ENCODE measurements at places on chromosomes 13 and 19.

GRCh38 chr13:73721571-73721970, 412.6 kb downstream of the KLF12 start:
- no peak for DNase-seq

- no peak for DNase-seq
These were observed 111.9 kb downstream of the DIAPH3 start for GRCh38 chr13:60051754-60052285.

GRCh38 chr19:1648920-1649541, 3.4 kb downstream of the TCF3 start:
- no peak for DNase-seq

DNA sequence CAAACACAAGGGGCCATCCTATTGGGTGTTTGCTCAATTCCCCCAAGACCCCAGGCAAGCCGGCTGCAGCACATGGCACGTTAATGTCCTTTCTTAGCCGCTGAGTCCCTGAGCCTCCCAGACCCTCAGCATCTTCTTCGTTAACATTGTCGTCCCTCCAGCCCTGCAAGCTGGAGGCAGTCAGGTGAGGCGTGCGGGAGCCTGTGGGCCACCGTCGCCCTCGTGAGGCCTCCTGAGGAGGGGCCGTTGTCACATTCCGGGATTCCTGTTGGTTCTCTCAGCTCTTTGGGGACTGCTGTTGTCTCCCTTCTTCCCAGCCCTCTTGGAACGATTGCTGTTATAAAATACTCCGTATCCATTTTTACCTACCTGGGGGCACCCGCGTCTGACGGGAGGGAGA, 140.6 kb downstream of the KDM4B start:
- DNase-seq, result no peak

- DNase-seq, result no peak
These were observed 51.5 kb upstream of the USE1 start for GRCh38 chr19:17163652-17164051.

GRCh38 chr13:100304229-100304628, 215.3 kb downstream of the PCCA start:
- DNase-seq, result no peak

GRCh38 chr19:50607874-50608785, 31.6 kb downstream of the SYT3 start:
- no peak for DNase-seq

DNA sequence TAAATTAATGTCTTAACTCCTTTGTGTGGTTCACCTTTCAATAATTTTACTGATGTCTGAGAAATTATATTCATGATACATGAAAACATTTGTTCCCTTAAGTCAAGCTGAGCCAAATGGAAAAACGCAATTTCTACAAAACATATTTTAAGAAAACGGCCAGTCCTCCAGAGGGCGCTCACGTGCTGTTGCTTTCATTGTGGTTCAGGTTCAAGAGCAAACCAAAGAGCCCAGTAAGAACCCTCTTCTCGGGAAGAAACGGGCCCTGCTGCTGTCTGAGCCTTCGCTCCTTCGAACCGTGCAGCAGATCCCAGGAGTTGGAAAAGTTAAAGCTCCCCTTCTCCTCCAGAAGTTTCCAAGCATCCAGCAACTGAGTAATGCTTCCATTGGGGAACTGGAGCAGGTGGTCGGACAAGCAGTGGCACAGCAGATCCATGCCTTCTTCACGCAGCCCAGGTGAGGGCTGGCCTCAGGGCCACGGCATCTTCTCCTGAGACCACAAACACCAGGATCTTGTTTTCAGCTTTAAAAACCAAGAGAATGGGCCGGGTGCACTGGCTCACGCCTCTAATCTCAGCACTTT, 4.3 kb downstream of the FAAP24 start:
- DNase-seq, result peak; percentile 56

DNA sequence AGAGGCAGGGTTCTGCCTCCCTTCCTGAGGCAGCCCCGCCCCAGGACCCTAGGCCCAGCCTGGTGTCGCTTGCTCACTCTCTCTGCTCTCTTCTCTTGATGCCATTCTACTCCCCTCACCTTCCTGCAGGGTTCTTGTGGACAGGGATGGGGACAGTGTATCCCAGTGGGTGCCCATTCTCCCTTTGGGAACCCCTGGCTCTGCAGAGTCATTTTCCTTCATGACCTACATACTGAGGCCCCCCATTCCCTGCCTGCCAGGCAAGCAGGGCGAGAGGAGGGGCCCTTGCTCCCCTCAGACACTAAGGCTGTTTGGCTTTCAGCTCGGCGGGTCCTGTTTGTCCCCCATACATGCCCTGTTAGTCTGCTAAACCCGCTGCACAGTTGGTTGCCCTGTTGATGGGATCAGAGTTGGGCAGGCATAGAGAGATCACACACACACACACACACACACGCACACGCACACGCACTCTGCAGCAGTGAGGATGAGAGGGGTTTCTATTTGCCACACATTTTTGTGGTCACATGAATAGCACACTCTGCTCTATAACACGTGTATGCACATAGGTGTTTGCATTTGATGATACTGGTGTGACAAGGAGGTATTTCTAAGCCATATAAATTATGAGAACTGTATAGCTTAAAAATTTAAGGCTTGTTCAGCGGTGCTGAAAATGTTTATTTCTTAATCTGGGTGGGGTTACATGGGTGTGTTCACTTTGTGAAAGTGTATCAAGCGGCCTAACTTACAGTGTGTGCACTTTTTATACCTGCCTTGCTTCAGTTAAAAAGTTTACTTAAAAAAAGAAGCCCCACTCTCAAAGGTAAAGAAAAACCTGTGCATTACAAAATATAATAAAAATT, 20.3 kb downstream of the NFIX start:
- DNase-seq, result no peak

- DNase-seq, result no peak
These were observed 8.6 kb downstream of the RXFP2 start for GRCh38 chr13:31747966-31748365.

GRCh38 chr13:41306271-41307145, 4.6 kb upstream of the NAA16 start:
- no peak for DNase-seq

GRCh38 chr13:29689548-29689947, 94.1 kb upstream of the SLC7A1 start:
- DNase-seq, result no peak

DNA sequence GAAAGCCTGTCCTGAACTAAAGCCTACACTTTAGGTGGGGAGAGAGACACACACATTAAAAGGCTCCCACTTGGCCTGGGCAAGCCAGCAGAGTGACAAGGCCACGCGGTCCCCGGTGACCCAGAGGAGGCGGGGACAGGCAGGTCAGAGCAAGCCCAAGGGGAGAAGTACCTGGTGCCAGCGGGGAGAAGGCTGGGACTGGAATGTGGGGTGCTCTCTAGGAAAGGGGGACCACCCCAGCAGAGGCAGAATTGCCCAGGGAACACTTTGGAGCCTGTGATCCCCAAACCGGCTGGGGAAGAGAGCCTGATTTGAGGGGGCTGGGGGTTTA, 82.3 kb downstream of the RAB20 start:
- no peak for DNase-seq

DNA sequence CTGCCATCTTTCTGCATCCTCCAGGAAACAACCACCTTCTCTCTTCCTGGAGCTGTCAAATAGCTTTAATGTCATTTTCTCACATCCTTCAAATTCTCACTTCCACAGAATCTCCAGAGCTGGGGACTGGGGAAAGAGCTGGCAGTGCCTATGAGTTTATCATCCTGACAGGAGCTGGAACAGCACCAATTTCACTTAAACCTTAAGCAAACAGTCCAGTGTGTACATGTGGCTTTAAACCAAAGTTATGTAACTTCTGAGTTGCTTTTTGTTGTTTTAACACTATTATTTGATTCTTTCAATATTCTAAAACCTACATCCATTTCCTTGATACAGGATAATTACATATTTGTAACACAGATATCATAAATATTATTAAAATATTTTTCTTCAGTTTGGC, 331.5 kb upstream of the ARGLU1 start:
- DNase-seq, result no peak

DNA sequence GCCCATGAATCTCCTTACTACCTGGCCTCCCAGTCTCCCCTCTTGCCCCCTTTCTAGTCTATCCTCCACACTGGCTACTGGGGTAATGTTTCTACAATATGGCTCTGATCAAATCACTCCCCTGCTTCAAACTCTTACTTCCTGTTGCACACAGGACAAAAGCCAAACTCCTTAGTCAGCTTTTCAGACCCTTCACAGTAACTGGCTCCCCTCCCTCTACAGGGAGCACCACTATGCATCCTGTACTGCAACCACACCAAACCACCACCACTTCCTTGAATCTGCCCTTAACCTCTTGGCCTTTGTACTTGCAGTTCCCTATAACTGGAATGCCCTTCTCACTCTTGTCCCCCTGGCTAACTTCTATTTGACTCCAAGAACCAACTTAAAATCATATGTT, 32.2 kb downstream of the DEDD2 start:
- no peak for DNase-seq

DNA sequence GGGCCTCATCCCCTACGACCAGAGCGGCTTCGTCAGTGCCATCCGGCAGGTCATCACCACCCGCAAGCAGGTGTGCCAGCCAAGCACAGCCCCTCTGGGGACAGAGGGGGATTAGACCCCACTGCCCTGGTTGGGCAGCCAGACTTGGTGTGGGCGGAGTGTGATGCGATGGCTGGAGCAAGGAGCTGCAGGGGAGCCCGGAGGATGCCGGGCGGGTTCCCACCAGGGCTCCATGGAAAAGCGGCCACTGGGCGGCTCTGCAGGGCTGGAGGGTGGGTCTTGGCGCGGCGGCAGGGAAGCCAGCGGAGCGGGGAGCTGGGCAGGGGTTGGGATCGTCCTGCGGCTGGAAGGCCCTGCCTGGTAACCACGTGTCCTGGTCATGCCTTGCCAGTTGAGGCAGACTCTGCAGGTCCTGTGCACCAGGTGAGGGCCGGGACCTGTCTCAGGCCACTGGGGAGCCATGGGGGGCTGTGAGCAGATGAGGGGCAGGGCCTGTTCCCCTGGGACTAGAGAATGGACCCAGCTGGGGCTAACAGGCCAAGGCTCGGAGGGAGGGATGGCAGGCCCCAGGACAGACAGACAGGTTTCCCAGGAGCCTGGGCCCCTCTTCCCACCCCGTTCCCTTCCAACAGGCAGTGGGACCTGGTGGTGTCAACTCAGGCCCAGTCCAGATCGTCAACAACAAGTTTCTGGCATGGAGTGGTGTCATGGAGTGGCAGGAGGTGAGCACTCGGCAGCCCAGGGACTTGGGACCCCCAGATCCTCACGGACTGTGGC, 6.3 kb downstream of the PTOV1 start:
- no peak for DNase-seq

GRCh38 chr13:99218969-99219368, 18.3 kb downstream of the UBAC2 start:
- no peak for DNase-seq

DNA sequence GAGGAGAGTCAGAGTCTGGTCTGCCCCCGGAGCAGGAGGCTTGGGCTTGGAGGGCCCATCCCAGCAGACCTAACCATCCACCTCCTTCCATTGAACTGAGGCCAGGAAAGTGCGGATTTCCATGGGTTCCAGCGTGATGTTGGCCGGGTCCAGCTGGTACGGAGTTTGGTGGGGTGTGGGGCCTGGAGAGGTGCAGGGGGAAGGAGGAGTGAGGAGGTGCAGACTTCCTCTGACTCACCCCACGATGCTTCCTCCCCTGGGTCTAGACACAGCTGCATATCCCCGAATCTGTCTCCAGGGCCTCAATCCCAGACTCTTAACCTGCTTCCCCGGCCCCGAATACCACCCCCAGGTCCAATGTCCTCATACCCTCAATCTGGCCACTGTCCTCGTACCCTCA, 20.0 kb downstream of the MAN2B1 start:
- DNase-seq, result no peak

GRCh38 chr19:293436-294110, 2.4 kb upstream of the PLPP2 start:
- no peak for DNase-seq

GRCh38 chr19:58326501-58326913, 287 bp upstream of the ZSCAN22 start:
- DNase-seq, result no peak
